ENCODE measurements at places on chromosomes 1 and 21.

- DNase-seq, result no peak
Measured at GRCh38 chr1:179870870-179871269, 6.7 kb downstream of the TOR1AIP2 start.

DNA sequence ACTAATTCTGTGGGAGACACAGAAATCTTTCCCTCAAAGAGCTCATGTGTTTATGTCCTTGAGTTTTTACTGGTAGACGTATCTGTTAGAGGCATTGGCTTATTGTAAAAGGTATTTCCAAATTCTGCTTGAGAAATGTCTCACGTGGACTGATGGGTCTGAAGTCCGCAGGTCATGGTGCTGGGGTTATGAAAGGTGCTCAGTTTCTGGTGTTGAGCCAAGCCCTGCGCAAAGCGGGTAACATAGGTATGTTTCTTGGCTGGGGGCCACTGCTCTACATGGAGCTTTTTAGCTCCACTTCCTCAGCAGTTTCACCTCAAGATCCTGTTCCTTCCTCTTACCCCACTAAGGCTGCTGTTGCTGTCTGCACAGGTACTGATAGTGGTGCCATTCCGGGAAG, 10.8 kb downstream of the UTP25 start:
- no peak for DNase-seq

DNA sequence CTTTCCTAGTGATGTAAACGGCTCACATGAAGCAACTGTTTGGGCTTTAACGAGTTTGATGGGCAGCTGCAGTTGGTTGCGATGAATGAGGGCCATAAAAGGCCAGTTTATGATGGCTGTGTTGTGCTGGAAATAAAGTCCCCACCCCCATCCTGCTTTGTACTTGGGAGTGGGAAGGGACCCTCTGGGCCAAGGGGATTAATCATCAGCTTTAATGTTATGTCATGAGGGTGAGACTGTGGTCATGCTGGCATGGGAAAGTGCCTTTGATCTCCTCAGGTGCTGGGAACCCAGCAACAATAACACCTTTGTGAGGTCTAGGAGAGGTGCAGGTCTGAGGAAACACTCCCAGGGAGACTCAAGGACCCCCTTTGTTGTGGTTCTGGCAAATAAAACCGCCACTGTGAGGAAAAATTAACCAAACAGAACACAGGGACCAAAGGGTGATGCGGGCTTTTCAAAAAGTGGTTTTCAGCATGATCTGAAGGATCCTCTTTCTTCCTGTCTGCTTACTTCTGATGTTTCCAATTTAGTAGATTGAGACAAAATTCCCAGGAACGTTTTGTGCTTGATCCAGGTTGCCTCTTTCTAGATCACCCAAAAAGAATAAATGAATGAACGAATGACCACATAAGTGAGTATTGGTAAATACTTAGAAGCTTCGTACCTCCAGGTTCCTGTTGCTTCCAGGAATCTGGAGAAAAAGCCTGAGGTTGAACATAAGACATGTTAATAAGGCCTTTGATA, 257.8 kb upstream of the HOOK1 start:
- no peak for DNase-seq

- DNase-seq, result peak; percentile 84
Measured at GRCh38 chr1:117171900-117172511, 38.7 kb downstream of the VTCN1 start.

- no peak for DNase-seq
Measured at GRCh38 chr1:198624648-198624980, 14.2 kb upstream of the PTPRC start.

- DNase-seq, result peak; percentile 47
Measured at GRCh38 chr1:71521655-71522264, 440.9 kb upstream of the ZRANB2 start.

GRCh38 chr1:233432916-233433315, 105.4 kb downstream of the MAP3K21 start:
- DNase-seq, result no peak

Data from iris pigment epithelial cell (primary cell).